ENCODE measurements at places on chromosomes 4 and X.

- DNase-seq: no peak
- no peaks in the 10 kb centered on the region for H3K4me1 ChIP-seq
- H3K36me3 ChIP-seq: no peaks in the 10 kb centered on the region
- no peak overlapping the region for H3K27ac ChIP-seq
These were observed 10.3 kb upstream of the AKAP17A start for GRCh38 chrX:1581132-1581531.

GRCh38 chrX:18997916-18998315, 14.0 kb upstream of the PHKA2 start:
- peak overlapping the region; percentile 9 for H3K27ac ChIP-seq
- H3K36me3 ChIP-seq: no peaks in the 10 kb centered on the region
- no peak overlapping the region for H3K4me3 ChIP-seq
- H3K27me3 ChIP-seq: no peaks in the 10 kb centered on the region
- no peak for DNase-seq
- 0 out of 2 replicates have a peak, but pooled peaks cover 2% of the 10 kb centered on the region for H3K4me1 ChIP-seq

DNA sequence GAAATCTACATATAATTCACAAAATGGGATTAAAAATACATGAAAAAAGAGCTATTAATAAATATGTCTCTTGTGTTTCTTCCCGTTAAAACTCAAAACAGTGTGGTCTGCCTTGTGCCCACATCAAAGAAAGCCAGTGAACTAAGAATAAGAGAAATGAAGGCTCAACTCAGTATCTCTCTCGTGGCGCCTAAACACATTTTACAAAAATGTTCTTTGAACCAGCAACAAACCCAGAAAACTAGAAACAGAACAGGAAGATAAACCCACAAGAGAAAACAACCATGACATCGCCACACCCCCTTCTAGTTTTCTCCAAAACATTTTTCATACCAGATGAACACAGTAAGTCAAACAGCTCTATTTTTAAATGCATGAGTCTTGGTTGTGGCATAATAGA, 130.1 kb downstream of the DCHS2 start:
- H3K4me3 ChIP-seq: no peak overlapping the region
- H3K27ac ChIP-seq: no peak overlapping the region
- H3K36me3 ChIP-seq: no peaks in the 10 kb centered on the region
- H3K4me1 ChIP-seq: no peaks in the 10 kb centered on the region

DNA sequence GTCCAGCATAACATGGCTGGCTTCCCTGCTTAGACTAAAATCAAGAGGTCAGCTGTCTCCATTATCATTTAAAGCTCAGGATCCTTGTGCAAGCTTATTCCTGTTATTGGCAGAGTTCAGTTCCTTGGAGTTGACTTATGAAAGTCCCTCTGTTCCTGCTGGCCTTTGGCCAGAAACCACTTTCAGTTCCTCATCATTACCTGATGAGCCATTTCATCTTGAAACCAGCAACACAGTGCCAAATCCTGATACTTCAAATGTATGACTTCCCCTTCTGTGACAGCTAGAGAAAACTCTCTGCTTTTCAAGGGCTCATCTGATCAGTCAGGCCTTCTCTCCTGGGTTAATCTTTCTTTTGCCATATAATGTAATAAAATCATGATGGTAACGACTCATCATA, 110.6 kb upstream of the FSTL5 start:
- DNase-seq: no peak
- H3K27me3 ChIP-seq: no peaks in the 10 kb centered on the region
- H3K27ac ChIP-seq: no peak overlapping the region
- no peak overlapping the region for H3K4me3 ChIP-seq

DNA sequence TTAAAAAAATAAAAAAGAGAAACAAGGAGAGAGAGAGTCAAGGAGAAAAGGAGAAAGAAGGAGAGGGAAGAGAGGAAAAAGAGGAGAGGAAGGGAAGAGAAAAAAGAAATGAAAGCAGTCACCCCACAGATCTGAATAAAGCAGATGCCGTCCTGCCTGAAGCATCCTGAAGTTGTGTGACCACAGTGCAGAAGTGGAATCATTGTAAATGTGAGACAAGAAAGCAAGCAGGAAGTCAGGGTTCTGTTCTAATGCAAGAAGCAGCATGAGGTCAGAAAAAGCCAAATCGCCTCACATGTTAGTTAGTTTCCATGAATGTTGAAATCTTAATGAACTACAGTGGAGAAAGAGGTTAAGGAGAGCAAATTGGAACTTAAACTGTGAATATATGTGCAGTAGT, 692.5 kb downstream of the CENPC start:
- H3K27me3 ChIP-seq: no peaks in the 10 kb centered on the region
- no peaks in the 10 kb centered on the region for H3K4me1 ChIP-seq
- no peak for DNase-seq
- H3K27ac ChIP-seq: no peak overlapping the region
- H3K36me3 ChIP-seq: no peaks in the 10 kb centered on the region

- H3K27ac ChIP-seq: no peak overlapping the region
- peaks cover 4% of the 10 kb centered on the region for H3K27me3 ChIP-seq
- H3K4me3 ChIP-seq: no peak overlapping the region
- H3K36me3 ChIP-seq: no peaks in the 10 kb centered on the region
- H3K4me1 ChIP-seq: no peaks in the 10 kb centered on the region
These were observed 9.8 kb downstream of the ZBTB33 start for GRCh38 chrX:120260369-120260768.

DNA sequence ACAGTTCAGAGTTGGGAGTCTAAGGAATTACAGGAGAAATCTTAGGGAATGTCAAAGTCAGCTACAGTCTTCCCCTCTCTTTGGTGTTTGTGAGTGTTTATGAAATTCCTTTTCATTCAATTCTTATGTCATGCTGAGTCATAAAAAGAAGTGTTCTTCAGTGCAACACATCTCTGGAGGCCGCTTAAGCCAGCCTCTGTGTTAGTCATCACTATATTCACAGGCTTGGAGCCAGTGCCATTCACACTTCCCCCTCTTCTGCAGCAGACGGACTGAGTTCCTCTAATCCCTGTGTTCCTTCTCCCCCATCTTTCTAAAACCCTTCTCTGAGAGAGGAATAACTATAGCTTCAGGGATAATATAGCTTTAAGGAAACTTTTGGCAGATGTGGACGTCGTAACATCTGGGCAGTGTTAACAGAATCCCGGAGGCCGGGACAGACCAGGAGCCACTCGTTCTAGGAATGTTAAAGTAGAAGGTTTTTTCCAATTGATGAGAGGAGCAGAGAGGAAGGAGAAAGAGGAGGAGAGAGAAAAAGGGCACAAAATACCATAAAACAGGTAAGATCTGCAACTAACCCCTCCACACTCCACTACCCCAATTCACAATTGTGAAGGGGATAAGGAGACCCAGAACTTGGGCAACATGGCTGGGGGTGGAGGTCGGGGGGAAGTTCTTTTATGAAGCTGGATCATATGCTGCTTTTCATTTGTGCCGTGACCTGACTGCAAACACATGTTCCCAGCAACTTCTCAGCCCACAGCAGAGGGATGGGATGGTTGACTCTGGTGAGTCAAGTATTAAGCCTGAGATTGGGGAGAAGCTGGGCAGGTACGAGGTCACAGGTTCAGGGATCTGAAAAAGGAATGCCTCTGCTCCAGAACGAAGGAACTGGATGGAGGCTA, at the start of gene SRPX2:
SRPX2 (plus strand) TSS at position 244 of the 905 bp plus-strand sequence. CDS start 2,124 bp downstream, outside the sequence.
- H3K27me3 ChIP-seq: peaks cover 2% of the 10 kb centered on the region
- DNase-seq: peak; percentile 91
- peak within 1 kb of the TSS; percentile 91 for H3K27ac ChIP-seq
- H3K4me1 ChIP-seq: peaks cover 18% of the 10 kb centered on the region
- H3K4me3 ChIP-seq: peak within 1 kb of the TSS; percentile 47

GRCh38 chr4:60400593-60400992, 799.5 kb upstream of the ADGRL3 start:
- no peak for DNase-seq
- H3K27ac ChIP-seq: no peak overlapping the region
- H3K4me1 ChIP-seq: no peaks in the 10 kb centered on the region
- H3K4me3 ChIP-seq: no peak overlapping the region
- H3K27me3 ChIP-seq: no peaks in the 10 kb centered on the region
- no peaks in the 10 kb centered on the region for H3K36me3 ChIP-seq

DNA sequence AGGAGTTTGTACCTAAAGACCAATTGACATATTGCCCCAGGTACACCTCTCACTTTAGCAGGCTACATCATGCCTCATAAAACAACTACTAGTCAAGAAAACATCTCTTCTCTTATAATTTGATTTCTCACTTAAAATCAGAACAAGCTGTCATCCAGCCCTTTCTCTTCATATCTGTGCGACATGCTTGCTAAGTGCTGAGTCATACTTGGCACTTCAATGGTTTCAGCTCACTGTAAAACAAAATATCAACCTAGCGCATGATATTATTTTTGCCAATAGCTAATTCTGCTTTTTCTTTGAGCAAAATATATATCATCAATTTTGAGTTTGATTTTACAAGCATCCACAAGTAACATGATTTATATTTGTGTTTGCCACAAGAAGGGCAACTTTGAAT, 27.9 kb upstream of the FUNDC1 start:
- no peaks in the 10 kb centered on the region for H3K4me1 ChIP-seq
- no peak overlapping the region for H3K27ac ChIP-seq
- H3K36me3 ChIP-seq: no peaks in the 10 kb centered on the region

DNA sequence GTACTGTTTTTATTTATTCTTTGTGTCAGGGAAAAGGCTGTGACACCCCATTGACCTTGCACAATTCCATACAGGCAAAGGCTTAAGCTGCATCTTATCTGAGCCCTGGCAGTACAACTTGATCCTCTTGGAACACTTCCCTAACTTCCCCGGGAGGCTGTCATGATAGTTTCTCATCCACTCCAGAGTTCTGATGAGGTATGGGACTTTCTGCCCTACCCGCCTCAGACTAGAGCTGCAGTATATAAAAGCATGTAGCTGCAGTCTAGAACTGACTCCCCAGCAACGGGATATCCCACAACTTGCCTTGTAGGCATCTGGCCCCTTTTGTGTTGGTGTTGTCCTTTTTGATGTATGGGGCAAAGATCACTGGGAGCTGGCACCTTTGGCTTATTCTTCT, 72.7 kb downstream of the FNIP2 start:
- H3K4me3 ChIP-seq: no peak overlapping the region
- no peak overlapping the region for H3K27ac ChIP-seq
- peaks cover 9% of the 10 kb centered on the region for H3K36me3 ChIP-seq
- no peak for DNase-seq

GRCh38 chr4:98838977-98839618, 89.8 kb downstream of the EIF4E start:
- DNase-seq: peak; percentile 15
- no peak overlapping the region for H3K4me3 ChIP-seq
- no peak overlapping the region for H3K27ac ChIP-seq
- no peaks in the 10 kb centered on the region for H3K36me3 ChIP-seq

DNA sequence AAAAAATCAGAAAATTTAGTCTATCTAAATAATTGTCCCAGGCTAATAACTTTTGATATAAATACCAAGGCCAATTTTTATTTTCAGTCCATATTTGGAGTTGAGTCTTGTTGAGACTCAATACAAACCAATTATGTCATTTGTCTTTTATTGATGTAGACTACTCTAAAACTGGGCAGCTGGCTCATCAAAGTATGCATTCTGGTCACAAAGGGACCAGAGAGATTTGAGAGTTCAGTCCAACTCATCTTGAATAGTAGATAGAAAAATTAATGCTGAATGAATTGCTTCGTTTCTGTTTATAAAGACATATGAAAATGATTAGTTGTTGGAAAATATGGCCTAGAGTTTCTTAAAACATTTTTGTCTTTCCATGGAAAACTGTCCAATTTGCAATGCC, 412.5 kb upstream of the KLHL4 start:
- no peaks in the 10 kb centered on the region for H3K4me1 ChIP-seq
- no peak overlapping the region for H3K27ac ChIP-seq
- no peaks in the 10 kb centered on the region for H3K36me3 ChIP-seq
- no peak overlapping the region for H3K4me3 ChIP-seq

GRCh38 chr4:72275381-72275780, 243.6 kb downstream of the NPFFR2 start:
- no peaks in the 10 kb centered on the region for H3K36me3 ChIP-seq
- H3K4me3 ChIP-seq: no peak overlapping the region
- no peak for DNase-seq
